Frontal cortex (tissue), 4 donors: ENCODE measurements at places on chromosomes 16 and 17.
A peak's percentile ranks its signal among the peaks of the same experiment; 100 is the strongest.

GRCh38 chr16:68779891-68780290, 42.8 kb downstream of the CDH1 start:
- no peak for DNase-seq

DNA sequence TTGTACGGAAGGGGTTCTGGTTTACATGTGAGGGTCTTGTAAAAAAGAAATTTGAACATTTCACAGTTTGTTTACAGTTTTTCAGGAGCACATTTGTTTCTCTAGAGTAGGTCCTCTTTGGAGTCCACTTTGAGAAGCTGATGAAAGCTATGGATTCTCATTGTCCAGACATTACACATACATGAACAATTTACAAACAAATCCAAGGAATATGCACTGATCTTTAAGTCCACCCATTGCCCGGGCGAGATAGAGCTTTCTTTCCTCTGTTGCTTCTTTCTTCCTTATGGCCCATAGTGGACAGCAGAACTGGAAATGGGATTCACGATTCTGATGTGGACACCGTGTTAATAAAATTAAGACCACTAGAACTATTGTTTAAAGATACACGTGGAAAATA, 1.9 kb downstream of the DCAF7 start:
- no peak for DNase-seq

GRCh38 chr17:74786431-74787055, 10.4 kb upstream of the NAT9 start:
- no peak for DNase-seq

DNA sequence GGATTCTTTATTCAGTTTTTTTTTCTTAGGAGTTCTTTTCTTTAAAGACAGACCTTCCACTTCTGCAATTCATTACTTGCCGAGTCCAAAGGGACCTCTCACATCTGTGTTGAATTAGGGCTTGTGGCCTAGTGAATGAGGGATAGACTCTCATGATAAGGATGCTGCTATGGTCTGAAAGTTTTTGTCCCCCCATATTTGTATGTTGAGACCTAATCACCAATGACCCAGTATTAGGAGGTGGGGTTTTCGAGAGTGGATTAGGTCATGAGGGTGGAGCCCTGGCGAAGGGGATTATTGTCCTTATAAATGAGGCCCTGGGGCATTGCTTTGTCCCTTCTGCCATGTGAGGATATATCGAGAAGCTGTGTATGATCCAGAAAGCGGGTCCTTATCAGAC, 9.5 kb downstream of the KRT12 start:
- DNase-seq = no peak

DNA sequence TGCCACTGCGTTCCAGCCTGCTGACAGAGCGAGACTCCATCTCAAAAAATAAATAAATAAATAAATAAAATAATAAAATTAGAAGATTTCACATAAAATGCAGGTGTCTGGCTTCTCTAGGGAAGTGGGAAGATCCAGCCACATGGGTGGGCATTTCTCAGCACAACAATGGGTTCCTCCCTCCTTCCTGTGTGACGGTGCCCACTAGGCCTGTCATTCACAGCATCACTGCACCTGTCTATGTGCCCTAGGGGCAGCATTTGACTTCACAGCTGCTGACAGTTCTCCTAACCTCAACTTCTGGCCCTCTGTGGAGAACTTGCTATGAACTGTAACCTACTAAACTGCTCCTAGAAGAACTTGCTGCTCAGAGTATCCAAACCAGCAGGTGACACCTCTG, 3.0 kb downstream of the ABHD15 start:
- DNase-seq = no peak

DNA sequence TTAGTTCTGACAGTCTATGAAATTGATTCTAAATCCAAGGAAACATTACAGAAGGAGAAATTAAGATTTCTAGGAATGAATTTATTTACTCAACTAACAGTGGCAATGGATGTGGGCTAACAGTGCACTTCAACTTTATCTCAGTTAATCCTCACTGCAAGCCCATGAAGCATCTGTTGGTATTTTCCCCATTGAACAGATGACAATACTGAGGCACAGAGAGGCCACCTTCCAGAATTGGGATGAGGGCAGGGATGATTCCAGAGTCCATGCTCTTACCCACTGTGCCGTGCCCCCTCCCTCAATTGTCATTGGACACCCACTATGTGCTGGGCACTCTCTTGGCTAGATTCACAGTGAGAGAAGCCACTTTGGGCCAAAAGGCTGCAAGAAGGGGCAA, 89.0 kb downstream of the XYLT1 start:
- DNase-seq = no peak

DNA sequence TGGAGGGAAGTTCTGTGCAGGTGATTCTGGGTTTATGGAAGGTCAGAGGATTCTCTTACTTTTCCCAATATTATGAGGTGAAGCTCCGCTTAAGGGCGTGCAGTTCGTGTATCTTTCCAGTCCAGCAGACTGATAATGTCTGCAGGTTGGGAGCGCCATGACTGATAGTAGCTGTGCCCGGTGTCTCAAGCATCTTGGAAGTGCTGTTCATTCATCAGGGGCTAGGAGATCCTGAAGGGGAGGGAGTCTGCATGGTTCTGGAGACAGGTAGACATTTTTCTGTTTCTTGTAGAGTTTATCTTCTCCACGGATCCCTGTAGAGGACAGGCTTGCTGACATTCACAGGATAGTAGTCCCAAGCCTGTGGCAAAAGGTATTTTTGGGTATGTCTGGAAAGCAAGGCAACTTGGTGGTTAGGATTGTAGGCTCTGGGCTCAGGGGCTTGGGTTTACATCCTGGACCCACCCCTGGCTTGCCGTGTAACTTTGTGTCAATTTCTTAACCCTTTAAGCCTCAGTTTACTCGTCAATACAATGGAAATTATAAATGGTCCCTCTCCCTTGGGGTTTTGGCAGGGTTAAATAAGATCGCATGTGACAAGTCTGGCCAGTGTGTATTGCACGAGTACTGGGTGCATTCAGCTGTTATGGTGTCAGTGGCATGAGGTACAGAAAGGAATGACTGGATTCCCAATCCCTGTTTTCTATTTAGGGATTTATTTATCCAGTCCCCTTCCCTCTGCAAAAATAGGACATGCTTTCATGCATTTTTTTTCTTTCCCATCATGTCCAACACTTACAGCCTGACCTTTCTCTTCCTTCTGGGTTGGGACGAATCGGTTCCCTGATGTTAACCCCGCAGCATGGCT, 8.2 kb downstream of the HLF start:
- no peak for DNase-seq

DNA sequence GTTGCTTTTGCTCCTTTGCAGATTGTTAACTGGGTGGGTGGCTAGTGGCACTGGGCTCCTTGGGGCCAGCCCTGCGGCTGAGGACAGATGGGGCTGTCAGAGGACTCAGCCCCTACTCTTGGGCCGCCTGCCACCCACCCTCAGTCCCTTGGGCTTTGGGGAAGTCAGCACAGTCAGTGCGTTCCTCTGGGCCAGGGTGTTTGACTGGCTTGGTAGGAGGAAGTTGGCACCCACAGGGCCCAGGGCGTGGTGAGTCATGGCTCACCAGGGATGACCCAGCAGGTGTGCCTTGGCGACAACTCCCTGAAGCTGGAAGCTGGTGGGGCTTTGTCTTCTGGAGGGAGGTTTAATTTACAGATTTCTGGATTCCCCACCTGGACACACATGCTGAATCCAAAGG, 32.4 kb downstream of the HAPSTR1 start:
- DNase-seq = peak; percentile 39

- no peak for DNase-seq
These were observed 4.4 kb downstream of the LDHD start for GRCh38 chr16:75111961-75112733.

DNA sequence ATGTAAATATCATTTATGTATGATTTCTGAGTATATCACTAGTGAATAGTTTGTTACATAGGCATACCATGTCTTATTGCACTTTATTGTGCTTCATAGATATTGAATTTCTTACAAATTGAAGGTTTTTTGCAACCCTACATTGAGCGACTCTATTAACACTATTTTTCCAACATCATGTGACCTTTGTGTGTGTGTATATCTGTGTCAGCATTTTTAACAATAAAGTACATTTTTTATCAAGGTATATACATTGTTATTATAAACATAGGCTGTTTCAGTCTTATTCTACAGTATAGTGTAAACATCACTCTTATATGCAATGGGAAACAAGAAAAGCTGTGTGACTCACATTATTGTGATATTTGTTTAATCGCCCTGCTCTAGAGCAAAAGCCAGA, 1944.9 kb downstream of the TP53TG3F start:
- no peak for DNase-seq

DNA sequence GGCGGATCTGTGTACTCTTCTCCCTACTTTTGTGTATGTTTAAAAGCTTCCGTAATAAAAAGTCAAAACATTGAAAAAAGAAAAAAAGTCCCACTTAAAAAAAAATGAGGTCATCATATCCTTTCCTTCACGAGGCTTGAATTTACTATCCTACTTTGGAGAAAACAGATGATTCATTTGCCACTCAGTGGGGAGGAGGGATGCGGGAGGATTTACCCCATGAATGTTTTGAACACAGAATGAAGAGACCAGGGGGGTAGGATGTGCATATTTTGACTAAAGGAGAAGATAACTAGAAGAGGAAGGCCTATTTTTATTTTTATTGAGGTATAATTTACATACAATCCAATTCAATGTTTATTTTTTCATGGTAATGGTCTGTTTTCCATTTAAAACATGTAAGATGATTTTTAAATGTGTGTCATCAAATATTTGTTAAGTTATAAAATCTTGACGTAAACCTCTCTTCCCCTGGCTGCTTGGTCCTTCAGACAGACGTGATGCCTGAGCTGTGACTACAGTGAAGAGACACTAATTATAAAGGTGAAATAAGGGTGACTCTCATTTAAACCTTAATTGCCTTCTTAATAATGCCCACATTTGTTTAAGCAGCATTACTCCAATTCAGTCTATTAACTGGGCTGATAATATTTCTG, 135.4 kb upstream of the AXIN2 start:
- no peak for DNase-seq

DNA sequence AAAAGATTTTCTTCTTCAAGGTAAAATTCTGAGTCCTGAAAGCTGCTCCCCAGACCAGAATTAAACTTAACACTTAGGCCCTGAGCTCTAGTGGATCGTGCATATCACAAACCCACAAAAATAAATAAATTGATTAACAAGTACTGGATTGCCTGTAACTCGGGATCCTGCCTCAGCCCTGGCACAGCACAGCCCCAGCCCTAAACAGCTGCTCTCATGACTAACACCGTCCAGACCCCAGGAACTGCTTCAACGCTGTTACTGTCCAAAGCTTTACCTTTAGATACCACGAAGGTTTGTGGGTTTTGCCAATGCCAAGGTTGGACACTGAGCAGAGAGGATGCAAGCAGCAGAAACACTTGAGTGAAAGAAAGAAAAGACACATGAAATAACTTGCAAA, 172.5 kb downstream of the COPRS start:
- DNase-seq = no peak

- no peak for DNase-seq
These were observed 234.6 kb downstream of the CPPED1 start for GRCh38 chr16:12569061-12569460.

- DNase-seq = peak; percentile 56
These were observed 21.5 kb upstream of the PECAM1 start for GRCh38 chr17:64411999-64412771.

GRCh38 chr17:57355090-57355859, 99.0 kb downstream of the MSI2 start:
- no peak for DNase-seq

- peak; percentile 54 for DNase-seq
These were observed 42.5 kb downstream of the MYH3 start for GRCh38 chr17:10614536-10615155.

DNA sequence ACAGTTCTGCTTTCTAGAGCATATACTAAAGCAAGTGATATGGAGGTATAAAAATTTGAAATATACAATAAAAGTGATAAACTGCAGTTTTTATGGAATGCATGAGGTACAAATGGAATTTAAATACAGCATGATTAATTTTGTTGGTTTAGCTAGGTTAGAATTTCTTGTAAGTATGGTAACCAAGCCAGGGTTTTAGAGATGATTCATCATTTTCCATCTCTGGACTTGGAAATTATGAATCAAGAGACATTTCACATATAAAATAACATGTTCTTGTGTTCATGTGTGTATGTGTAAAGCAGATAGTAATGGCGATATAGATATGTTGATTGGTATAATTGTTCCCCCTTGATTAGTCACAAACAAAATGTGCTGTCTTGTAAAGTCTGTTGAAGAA, 1219.8 kb downstream of the CDH8 start:
- DNase-seq = no peak

DNA sequence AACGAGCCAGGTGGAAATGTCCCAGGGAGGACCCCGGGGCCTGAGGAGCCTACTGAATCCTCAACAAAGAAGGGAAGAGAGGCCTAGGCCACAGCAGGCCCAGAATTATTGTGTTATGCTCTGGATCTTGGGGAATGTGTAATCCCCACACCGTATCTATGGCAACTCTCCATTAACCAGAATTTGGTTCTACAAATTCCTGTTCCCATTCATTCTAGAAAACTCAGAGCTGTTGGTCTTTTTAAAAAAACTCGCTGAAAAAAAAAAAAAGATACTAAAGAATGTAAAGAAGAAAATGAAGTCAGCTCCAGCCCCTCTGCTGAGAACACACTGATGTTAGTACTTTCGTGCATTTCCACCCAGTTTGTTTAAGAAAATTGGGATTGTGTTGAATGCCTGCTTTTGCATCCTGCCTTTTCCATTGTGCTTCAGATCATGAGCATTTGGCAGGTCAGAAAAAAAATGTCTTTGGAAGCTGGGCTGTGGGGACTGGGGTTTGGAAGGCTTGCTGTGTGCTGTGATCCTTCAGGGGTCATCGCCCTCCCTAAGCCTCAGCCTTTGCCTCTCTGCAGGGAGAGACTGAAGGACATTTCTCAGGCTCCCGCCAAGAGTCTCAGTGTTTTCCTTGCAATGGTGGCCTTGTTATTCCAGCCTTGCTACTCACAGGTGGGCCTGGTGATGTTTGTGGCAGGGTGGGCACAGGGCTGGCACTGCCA, 69.5 kb downstream of the SREBF1 start:
- DNase-seq = no peak

DNA sequence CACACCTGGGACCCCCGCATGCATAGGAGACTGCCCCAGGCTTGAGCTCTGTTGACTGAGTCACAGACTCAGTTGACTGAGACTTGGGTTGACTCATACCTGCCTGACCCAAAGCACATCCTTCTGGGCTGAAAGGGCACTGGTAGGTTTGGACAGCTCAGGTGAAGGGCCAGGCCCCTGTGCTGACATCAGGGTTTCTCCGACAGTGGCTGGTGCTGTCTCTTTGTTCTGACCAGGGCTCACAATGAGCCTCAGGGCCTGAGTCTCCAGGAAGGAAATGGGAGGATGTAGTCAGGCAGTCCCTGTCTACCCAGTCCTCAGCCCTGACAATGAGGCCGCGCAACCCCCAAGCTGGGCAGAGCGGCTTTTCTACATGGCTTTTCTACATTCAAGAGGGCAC, 6.5 kb downstream of the SPNS2 start:
- no peak for DNase-seq

- no peak for DNase-seq
These were observed 17.4 kb upstream of the MAP3K14 start for GRCh38 chr17:45334231-45334630.
